ENCODE measurements at places on chromosomes 4 and X. TPM values are rescaled to one million over a fixed set of nuclear protein-coding genes. Genes with fewer than 3 reads are reported as not detected.

DNA sequence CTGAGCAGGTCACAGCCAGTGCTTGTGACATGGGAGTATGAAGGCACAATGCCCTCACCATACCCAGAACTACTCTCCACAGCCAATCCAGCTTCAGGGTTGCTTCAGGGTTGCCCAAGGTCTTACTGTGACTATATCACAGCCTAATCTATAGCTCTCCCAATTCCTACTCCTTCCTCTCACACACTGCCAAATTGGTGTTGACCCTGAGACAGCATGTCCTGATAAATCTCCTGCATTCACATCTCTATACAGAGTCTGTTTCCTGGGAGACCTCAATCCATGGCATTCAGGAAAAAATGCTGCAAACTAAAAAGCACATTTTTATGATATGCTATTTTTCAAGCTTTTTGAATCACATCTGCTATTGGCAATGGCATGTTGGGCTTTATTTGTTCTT lies 456.7 kb downstream of the GRID2 start:
- no peak for DNase-seq

DNA sequence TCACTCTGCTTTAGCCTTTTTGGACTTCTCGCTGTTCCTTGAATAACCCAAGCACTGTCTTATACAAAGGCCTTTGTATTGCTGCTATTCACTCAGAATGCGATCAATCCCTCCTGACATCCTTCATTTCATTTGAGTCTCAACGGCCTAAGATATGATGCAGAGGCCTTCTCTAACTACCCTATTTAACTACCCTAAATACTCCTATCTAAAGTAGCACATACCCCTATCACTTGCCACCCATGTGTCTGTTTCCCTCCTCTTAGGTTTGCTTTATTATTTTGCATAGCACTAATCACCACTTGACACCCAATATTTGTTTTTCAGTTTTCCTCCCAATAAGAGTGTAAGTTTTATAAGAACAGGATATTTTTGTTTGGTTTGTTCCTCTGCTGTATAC lies 42.3 kb upstream of the ACSL4 start:
- no peak for DNase-seq

The MSANTD1 gene
- total RNA-seq = 1.5 TPM

DNA sequence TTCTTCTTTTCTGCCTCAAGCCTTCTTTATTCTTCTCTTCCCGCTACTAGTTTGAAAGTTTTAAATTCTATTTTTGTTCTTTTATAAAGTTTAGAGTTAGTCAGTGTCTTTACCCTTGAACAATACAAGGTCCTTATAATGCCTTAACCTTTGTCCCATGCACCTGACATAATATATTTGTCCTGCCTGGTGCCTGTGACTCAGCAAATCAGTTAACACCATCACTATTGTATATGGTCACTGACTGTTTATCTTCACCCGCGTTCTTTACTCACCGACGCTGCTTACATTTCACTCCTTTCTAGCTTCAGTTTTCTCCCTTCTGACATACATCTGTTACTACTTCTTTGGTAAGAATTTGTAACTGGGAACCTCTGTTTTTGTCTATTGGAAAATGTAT lies 5.7 kb downstream of the SMIM20 start:
- DNase-seq = no peak

The MAML3 gene
- total RNA-seq = 14.9 TPM

The TRPC5OS gene
- not detected for total RNA-seq

The SLC9B1 gene
- 1.5 TPM for total RNA-seq

The MAGEC2 gene
- total RNA-seq = not detected

DNA sequence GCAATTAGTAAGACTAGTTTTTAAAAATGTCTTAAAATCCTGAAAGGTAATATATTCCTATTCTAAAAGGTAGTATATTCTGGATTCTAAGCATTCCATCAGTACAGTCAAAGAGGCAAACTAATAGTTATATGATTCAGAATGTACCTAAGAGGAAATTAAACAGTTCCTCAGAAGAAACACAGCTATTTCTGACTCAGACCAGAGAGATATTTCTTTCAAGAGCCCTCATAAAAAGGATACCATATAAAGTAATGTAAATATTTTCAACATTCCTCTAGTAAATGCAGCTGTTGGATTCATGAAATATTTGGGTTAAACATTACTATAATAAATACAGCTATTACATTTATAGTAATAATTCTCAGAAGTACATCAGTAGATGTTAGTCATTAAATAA lies 358.3 kb downstream of the MAGEB5 start:
- DNase-seq = no peak

DNA sequence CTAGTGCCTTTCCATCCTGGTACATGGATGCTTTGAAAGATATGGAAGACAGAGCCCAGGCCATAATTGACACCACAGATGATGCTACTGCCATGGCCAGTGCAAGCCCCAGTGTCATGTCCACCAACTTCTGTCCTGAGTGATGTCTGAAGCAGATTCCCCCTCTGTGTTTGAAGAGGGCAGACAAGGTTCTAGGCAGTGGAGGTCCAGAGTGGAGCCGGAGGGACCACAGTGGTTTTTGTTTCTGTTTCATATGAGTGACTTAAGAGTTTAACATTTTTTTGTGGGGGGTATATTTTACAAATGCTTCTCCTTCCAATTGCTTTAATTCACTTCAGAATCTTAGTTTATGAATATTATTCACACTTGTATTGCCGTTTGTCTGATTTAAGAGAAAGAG lies 6.0 kb upstream of the MAGEC1 start:
- DNase-seq = no peak

DNA sequence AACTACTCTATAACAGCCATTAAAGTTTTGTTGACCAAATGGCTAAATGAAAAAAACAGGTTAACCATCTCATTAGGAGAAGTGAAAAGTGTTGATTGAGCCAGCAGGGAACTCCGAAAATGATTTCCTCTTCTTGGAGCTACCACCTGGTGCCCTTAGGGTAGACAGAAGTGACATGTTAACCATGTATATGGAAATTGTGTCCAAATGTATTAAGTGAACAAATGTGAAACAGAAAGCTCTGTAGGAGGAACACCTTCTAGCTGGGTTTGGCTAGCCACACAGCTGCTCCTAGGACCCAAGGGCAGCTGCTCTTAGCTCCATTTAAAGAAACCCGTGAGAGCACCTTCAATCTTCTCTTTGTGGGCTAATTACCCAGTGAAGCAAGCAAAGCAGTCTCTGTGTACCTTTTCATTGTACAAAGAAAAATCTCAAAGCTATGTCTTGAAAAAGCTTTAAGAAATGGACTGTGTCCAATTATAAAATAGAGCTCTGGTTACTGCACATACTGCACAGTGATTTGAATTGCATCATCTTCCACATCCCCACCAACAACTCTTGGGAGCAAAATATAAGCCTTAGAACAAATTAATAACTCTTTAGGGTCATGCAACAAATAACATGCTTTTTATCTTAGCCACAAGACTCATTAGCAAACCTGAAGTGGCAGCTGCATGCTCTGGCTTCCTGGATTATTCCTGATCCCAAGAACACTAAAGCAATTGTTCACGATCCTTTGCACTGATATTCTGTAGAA lies 59.2 kb upstream of the PARM1 start:
- DNase-seq = no peak

- no peak for DNase-seq
Measured at GRCh38 chrX:3666975-3667374, 46.5 kb downstream of the PRKX start.

DNA sequence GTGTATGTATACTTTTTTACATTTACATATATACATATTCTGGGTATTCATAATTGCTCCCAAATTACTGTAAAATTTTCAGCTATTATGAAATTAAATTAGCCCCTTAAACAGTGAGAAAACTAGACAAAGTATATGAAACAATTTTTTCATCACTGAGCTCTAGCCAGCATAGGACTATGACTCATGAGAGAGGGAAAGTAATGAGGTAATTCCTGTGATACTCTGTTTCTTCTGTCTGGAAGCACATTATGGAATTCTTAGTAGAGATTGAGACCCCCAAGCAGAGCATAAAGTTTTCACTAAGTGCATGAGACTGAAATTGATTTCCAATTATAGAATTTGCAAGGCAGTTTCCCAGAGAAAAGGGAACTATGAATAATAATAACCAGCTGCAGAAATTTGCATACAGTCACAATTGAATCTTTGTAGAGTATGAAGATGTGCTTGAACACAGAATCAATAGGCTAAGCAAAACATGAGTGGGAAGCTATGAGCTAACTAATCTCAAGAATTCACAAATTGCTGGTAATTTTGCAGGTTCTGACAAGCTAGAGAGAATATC lies 779.3 kb downstream of the ARAP2 start:
- no peak for DNase-seq

DNA sequence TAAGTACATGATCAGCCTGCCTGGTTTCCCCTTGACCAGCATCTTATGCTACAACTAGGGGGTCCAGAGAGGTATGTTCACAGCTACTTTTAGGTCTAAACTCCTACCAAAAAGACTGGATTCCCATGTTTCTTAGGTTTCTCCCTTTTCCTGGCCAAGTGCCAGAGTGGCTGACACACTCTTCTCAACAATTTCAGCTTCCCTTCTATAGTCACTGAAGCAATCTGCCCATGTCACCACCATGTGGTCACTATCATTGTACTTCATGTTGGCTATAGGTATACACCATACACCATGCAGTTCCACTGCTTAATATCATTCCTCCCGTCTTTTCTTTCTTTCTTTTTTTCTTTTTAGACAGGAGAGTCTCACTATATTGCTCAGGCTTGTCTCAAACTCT lies 66.9 kb downstream of the KLHL13 start:
- DNase-seq = no peak

GRCh38 chr4:73967866-73968265 lies 14.0 kb downstream of the PF4 start:
- DNase-seq = no peak

DNA sequence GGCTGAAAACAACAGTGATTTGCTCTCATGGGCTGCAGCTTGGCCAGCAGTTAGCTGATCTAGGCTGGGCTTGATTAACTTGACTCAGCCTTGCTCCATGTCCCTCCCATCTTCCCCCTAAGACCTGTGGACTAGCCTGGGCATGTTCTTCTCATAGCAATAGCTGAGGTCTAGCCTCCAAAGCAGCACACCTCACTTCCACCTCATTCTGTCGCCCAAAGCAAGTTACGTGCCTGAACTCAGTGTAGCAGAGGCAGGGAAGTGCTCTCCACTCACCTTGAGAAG lies 62.2 kb downstream of the EVC start:
- DNase-seq = no peak

The CXCL9 gene
- 5.7 TPM for total RNA-seq

The UGT2B28 gene
- total RNA-seq = not detected

All from spleen (tissue), 13 donors.